ENCODE measurements at places on chromosomes 6 and 20.

DNA sequence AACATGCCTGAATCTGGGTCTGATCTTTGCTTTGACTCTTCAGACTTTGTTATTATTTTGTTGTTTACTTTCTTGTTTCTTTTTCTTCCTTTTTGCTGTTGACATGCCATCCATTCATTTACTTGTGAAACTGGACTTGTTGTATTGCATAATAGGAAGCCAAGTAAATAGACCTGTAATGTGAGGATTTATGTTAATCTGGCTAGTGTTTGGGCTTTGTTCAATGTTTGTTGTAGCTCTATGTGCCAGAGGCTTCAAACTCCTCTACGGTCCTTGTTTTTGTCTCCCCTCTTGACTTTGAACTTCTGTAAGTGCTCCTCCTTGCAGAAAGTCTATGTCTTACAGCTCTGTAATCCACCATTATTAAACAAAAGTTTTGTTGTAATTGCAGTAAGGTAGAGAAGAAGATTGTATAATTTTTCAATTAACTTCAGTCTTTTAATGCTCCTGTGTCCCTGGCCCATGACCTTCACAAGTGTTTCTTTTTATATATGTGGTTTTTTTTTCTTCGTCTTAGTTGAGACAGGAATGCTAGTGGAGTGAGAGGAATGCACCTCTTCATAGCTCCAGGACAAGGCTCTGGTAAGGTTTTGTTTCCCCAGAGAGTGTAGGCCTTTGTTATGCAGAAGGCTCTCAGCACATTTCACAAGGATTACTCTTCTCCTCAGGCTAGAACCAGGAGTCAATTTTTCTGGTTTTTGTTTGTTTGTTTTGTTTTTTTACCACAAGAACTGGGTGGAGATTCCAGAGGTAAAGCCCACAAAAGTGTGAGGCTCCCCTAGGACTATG lies 1061.8 kb upstream of the CITED2 start:
- DNase-seq, result no peak

GRCh38 chr20:50385733-50386640 lies 124.2 kb upstream of the PTPN1 start:
- peak; percentile 22 for DNase-seq

GRCh38 chr6:42047790-42048405 lies 2.4 kb upstream of the TAF8 start:
- no peak for DNase-seq

DNA sequence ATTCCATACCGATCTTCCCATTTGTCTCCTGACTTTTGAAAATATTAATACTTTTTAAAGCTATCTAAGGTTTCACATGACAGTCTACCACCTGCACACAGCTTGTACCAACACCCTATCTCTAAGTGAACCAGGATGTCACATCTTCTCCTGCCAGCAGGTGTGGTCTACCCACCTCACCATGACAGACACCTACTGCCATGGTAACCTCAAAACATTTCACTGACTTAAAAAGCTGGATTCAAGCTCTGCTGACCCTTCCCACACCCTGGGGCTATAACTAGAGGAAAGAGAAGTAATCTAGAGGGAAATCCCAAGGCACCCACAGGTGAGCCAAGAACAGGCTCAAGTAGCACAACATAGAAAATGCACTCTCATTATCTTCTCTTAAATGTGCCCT lies 1.2 kb downstream of the SLC17A3 start:
- DNase-seq, result no peak

DNA sequence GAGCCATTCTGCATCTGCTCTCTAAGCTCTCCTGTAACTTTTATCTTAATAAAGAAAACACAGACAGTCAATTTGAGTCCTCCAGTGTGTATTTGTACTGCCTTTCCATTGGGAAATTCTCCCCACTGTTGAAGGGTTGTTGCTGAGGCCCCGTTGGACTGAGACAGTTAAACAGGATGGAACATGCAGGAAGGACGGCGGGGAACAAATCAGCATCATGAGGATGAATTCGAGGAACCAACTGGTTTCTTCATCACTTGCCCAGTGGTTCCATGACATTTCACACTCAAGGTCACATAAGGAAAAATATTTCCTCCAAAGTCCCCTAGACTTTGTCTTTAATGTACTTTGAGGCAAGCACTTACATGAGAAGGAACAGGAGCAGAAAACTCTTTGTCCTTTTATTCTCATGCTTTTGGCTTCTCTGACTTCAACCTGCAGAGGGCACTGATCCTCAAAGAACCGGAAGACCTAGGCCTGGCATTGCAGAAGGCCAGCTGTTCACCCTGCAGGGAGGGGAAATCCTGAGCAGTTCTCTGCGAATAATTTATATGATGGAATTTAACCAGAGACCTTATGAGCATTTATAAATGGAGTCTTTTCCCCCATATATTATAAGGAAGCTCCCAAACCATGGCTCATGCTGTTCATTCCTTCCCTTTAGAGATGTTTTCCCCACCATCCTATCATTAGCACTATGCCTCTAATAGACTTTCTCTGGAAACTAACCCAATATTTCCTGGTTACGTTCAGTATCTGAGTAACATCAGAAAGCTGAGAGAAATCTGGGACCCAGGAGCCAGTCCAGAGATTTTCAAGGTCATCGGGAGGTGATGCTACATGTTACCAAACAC lies 55.2 kb upstream of the ADGRF1 start:
- no peak for DNase-seq

GRCh38 chr20:46946181-46946624 lies 51.6 kb downstream of the EYA2 start:
- no peak for DNase-seq

- DNase-seq, result no peak
Measured at GRCh38 chr6:11262242-11262641, 29.8 kb upstream of the NEDD9 start.

- no peak for DNase-seq
Measured at GRCh38 chr6:41621802-41622201, 16.5 kb upstream of the MDFI start.

- no peak for DNase-seq
Measured at GRCh38 chr6:154347981-154348380, 8.6 kb downstream of the IPCEF1 start.

DNA sequence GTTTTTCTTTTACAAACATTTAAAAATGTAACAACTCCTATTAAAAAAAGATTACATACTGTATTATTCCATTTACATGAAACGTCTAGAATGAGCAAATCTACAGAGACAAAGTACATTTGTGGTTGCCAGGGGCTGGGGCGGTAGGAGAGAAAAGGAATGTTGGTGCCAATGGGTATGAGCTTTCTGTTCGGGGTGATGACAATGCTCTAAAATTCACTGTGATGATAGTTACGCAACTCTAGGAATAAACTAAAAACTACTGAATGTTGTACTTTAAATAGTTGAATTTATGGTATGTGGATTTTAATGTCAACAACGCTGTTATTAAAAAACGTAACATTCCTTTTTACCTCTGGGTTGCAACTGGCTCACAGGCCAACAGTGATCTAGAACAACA lies 211.1 kb downstream of the GMDS start:
- no peak for DNase-seq

DNA sequence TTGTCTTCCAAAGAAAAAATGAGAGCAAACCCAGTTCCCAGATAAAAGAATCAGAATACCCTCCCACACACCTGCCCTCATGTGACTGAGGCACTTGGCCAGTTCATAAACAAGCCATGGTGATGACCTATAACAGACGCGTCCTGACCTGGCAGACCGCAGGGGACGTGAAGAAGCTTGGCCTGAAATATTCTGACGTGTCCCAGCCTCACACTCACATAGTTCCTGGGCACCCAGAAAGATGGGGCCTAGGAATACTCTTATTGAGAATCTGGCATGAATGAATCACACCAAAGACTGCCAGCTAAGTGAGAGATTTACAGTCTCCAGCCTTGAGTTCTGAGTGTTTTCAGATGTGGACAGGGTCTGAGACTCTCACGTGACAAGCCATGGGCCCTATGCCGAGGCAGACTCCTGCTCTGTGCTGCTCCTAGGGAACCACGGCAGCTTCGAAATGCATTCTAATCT lies 17.2 kb upstream of the MAP3K4 start:
- no peak for DNase-seq

- no peak for DNase-seq
Measured at GRCh38 chr6:104134876-104135275, 724.8 kb downstream of the HACE1 start.

GRCh38 chr6:50925981-50926380 lies 107.3 kb downstream of the TFAP2B start:
- DNase-seq, result no peak

- no peak for DNase-seq
Measured at GRCh38 chr6:36542041-36542440, 5.2 kb downstream of the STK38 start.

GRCh38 chr6:85143676-85144075 lies 306.2 kb upstream of the NT5E start:
- DNase-seq, result no peak

DNA sequence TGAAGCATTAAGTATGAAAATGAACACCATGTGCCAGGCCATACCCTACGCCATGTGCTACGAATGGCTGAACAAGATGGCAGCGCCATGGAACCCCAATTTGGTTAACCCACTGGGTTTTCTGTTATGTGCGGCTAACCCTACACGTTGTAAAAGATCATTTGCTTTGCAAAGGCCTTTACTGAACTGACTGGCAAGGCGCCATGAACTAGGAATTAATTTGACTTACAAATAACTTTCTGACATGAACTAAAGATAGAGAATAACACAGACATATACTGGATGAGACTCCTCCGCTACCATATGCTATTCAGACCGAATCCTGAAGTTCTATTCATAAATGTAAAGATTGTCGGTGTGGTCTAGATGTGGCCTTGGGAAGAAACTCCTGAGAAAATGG lies 3.9 kb downstream of the CNKSR3 start:
- no peak for DNase-seq

- no peak for DNase-seq
Measured at GRCh38 chr6:103734016-103734415, 1125.7 kb downstream of the HACE1 start.

DNA sequence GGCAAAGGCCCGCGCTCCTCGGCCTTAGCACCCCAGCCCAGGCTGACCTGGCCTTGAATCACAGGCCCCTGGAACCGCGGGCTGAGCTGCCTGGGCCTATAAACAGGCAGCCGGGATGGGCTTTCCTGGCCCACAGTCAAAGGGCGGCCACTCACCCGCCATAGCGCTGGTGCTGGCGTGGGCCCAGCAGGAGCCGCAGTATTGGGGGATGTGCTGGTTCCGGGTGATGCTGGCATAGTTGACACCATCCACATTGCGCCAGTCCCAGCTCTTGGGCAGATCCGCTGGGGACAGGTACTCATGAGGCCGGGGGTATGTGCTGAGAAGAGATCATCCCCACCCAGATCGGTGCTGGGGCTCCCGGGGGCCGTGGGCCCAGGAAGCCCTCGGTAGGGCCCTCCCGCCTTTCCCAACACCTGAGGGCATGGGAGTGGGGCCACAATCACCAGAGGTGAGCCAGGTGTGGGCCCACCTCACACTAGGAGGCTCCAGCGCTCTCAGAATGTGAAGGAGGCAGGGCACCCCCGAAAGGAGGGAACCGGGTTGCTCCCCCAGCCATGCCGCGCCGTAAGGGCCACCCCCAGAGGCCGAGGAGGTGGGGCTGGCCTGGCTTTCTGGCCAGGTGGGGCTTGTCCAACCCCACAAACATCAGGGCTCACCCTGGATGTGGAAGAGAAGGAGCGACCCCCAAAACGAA lies 739 bp downstream of the CTSZ start:
- peak; percentile 7 for DNase-seq

GRCh38 chr6:139530561-139530960 lies 156.1 kb upstream of the CITED2 start:
- DNase-seq, result no peak

GRCh38 chr20:46551522-46552381 lies 1.3 kb upstream of the OCSTAMP start:
- no peak for DNase-seq

DNA sequence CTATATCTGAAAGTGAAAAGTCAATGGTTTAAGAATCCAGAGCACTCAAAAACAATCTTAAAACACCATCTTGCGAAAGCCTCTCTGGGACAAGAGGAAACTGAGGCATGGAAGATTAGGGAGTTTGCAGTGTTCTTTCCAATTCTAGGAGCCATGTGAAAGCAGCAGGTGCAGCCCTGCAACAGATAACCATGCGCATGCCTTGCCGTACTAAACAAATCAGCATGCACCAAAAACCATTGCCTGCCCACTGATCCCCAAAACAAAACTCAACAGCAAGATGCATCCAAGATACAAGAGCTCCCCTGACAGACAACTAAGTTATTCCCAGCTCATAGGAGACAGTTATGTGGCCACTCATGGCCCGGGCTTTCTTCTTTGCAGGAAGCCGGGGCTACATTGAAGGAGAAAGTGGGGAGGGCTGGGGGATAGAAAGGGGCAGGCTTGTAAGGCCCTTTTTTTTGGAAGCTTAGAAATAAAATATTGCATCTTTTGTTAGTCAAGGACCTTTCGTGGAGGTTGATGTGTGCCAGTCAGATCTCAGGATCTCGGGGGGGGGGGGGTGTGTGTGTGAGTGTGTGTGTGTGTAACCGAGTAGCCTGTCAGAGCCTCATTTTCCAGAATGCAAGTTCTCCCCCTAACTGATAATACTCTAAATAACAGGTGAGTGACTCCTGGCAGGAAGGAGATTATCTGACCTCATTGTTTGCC lies 178.4 kb downstream of the MBOAT1 start:
- DNase-seq, result no peak

DNA sequence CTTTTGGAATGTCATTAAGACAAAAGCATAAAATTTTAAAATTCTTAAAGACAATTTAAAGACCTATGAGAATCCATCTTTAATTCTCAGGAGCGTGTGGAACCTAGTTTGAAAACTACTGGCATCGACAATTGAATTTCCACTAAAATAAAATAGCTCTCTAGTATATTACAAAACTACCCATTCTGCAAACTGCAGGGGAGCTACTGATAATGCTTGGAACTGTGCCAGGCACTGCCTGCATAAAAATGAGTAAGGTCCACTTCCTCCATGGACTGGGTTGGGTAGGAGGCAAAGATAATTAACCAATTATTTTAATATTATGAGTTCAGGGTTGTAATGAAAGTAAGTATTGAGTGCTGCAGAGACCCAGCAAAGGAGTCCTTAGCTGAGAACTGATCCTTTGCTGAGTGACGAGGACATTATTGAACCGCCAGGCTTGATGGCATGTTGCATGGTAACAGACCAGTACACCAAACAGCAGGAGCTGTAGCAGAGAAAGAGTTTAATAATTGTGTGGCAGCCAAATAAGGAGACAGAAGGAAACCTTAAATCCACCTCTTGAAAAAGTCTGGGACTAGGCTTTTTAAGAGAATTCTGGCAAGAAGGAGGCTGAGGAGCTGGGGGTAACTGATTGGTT lies 261.3 kb downstream of the ESR1 start:
- DNase-seq, result no peak

Measured in activated CD4-positive, alpha-beta T cell treated with anti-CD3 and anti-CD28 coated beads for 1 hour (primary cell).